Renal pelvis (tissue), 12 donors: ENCODE measurements at places on chromosomes 3 and 15.
A peak's percentile ranks its signal among the peaks of the same experiment; 100 is the strongest.

DNA sequence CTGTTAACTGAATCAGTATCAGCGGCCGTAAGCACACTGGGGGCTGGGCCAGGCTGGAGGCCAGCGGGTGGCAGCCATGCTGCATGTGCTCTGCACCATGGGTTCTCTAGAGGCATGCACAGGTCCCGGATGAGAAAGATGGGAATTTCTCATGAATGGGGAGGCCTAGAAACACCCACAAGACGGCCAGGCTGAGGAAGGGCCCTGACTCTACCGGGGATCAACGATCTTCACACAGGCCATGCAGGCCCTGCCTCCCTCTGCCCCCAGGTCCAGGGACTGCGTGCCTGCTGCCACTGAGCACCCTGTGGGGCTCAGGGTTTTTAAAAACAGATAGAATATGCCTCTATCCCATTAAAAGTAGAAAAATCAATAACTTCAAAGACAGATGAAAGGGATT is 32.7 kb downstream of the SLC41A3 start:
- no peak for DNase-seq

DNA sequence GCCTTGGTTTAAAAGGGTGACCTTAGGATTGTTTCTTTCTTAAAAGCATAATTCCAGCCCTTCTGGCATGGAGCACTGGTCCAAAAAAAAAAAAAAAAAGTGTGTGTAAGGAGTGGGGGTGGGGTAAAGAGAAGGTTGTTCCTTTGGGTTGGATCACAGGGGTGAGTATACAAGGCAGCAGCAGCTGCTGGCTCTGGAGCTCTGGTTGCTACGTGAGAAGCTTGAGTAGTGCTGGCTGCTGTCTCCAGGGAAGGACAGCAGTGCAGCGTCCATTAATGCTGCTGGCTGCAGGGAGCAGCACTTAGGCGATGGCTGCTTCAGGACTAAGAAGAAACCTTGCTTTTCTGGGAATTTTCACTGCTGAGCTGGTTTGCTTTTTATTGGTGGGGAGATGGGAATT is 2.3 kb downstream of the SETD5 start:
- peak; percentile 86 for DNase-seq

GRCh38 chr15:63165166-63165859 is 8.0 kb upstream of the RPS27L start:
- no peak for DNase-seq

DNA sequence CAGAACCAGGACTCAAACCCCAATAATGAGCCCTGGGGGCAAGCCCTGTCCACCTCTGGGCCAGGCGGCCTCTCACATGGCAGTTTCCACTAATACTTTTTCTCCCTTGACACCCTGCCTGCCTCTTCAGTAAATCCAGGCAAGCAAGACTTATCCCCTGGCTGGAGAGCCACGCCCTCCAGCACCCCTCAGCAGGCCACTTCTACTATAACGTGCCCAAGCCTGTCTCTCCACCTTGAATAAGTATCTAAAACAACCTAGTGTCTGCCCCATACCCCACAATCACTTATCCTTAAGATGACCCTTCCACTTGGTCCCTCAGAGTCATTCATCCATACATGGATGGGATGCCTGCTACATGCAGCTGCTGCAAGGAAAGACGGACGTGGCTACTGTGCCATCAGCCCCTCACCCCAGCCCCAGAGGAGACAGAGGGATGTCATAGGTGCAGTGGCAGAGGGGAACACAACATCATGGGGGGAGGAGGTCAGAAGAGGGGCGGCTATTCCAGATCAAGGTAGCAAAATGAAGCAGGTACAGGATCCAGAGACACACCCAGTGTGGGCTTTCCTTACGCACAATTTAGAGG is 63.4 kb downstream of the LRIG1 start:
- no peak for DNase-seq

GRCh38 chr3:28612232-28612631 is 263.6 kb upstream of the AZI2 start:
- DNase-seq, result no peak

GRCh38 chr3:158152186-158152585 is 42.3 kb downstream of the RSRC1 start:
- no peak for DNase-seq

- no peak for DNase-seq
These were observed 10.4 kb downstream of the CYP8B1 start for GRCh38 chr3:42865256-42865655.

- DNase-seq, result peak; percentile 7
These were observed 299.3 kb upstream of the PDZRN3 start for GRCh38 chr3:73924048-73924447.

GRCh38 chr15:57911247-57911646 is 154.3 kb downstream of the ALDH1A2 start:
- DNase-seq, result no peak

DNA sequence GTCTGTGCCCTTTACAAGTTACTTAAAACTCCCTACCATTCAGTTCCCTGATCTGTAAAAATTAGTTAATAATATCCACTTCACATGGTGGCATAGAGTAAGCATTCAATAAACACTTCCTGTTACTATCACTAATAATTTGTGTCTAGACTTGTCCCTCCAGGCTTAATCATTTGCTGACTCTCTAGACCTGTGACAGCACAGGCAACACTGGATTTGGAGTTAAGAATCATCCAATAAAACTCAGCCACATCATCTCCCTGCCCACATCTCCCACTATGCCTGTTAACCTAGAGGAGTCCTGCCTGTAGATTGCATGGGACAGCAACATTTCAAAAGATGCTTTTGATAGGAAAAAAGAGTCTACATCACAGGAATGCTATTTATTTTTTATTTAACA is 564.6 kb downstream of the MFSD1 start:
- no peak for DNase-seq

- DNase-seq, result no peak
These were observed 369.0 kb upstream of the CDIN1 start for GRCh38 chr15:36210426-36210825.

- no peak for DNase-seq
These were observed 5.2 kb upstream of the WNT7A start for GRCh38 chr3:13884851-13885703.

DNA sequence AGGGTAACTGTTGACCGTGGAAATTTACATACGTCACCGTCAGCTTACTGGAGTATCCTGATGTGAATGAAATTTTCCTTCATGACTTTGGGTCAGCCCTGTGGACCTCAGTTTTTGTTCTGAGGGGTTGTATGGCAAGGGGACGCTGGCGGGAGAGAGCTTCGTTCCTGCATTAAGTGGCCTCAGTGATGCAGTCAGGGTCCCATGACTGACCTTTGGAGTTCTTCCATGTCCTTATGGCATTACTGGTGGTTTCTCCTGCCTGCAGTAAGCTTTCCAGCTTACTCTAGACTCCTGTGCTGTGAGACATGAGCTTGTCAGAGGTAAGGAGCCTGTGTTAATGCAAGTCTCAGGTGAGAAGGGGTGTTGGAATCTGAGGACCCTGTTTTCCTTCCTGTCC is 1.8 kb downstream of the CD276 start:
- DNase-seq, result no peak

GRCh38 chr3:140736863-140737460 is 59.1 kb downstream of the TRIM42 start:
- DNase-seq, result peak; percentile 16

- no peak for DNase-seq
These were observed 56.7 kb upstream of the PRR23C start for GRCh38 chr3:139101396-139101795.
